NCI-H187 treated with DMSO at 0.1 percent for 48 hours (cell line): ENCODE measurements at places on chromosomes 5 and 9.

GRCh38 chr9:129414993-129415941, 205.6 kb downstream of the C9orf50 start:
- DNase-seq, result no peak

- no peak for DNase-seq
Observed at GRCh38 chr9:22469928-22470544, 23.4 kb downstream of the DMRTA1 start.

DNA sequence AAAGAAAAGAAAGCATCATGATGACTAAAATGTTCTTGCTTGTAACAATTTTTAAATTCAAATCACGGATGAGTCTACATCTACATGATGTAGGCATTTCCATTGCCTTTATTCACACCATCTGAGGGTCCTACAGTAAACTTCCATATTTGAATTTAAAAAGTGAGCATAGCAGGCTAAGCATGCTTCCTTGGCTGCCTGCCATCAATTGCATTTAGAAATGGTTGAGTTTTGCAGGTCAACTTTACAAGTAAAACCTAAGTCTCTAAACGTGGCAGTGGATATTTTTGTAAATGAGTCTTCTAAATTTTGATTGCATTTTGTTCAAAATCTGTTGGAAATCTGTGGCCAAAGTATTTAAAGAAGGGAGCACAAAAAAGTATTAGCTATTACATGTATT, 136.5 kb upstream of the PTCH1 start:
- no peak for DNase-seq

GRCh38 chr9:127588740-127589506, 23.2 kb upstream of the STXBP1 start:
- no peak for DNase-seq

- no peak for DNase-seq
Observed at GRCh38 chr5:115366223-115366622, 69.8 kb upstream of the CCDC112 start.

GRCh38 chr5:153699035-153699434, 208.6 kb downstream of the GRIA1 start:
- DNase-seq, result no peak

DNA sequence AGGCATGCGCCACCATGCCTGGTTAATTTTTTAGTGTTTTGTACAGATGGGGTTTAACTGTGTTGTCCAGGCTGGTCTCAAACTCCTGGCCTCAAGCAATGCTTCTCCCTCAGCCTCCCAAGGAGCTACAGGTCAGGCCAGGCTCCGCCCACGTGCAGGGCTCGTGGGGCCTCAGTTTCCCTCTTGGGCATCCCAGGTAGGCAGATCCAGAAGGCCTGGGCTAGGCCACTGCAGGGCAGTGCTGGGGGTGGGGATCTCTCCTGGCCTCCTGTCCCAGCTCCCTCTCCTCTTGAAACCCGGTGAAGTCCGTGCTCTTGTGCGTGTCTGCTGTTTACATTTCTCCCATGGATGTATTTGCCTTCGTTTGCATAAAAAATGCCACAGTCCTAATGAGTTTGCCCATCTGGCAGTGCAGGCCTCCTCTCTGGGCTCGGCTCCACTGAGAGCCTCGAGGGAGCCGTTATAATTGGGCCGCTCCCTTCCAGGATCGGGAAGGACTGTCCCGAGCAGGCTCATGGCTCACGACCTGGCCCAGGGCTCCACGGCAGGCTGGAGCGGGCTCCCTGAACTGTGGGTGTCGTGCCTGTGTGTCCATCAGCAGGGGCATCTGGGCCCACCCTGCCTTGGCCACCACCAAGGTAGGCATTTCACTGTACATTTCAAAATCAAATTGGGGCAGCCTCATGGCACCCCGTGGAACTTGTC, 52.6 kb upstream of the RUFY1 start:
- DNase-seq, result no peak

- DNase-seq, result no peak
Observed at GRCh38 chr5:978693-979092, 29.9 kb upstream of the NKD2 start.

- DNase-seq, result no peak
Observed at GRCh38 chr9:127219520-127219919, 45.1 kb upstream of the GARNL3 start.

DNA sequence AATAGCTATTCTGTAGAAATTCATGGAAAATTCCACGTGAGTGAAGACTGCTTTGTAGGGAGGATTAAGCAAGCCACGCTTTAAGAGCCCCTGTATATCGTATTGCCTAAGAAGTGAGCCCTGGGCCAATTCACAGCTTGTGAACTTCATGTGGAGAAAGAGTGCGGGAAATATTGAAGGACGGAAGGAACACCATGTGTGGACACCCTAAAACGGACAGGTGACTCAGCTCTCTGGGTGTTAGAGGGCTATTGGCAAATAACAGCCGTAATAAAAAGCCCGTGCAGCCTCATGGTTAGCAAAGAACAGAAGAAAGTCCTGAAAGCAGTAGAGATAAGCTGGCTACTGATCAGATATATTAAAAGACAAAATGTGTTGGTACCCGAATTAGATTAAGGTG, 26.4 kb downstream of the ZNF366 start:
- DNase-seq, result no peak

DNA sequence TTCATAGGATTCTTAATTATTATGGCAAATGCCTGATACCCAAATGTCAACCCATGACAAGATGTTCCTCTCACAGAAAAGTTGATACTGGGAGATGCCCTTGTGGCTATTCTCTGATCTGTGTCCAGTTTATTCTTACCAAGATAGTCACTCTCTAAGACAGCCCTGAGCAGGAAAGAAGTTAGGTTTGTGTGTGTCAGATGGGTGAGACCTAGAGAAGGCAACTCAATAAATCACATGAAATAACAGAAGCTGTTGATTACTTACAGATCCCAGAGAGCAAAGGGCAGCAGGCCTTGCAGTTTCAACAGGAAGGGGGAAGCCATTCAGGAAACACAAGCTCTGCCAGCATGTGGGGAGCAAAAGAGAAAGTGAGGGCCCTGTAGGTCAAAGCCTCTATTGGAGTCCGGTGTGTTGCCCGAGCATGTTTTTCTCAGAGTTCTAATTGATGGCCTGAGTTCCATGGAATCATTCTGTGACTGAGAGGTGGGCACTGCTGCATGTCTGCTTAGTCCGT, 1193.7 kb upstream of the CDH18 start:
- no peak for DNase-seq

DNA sequence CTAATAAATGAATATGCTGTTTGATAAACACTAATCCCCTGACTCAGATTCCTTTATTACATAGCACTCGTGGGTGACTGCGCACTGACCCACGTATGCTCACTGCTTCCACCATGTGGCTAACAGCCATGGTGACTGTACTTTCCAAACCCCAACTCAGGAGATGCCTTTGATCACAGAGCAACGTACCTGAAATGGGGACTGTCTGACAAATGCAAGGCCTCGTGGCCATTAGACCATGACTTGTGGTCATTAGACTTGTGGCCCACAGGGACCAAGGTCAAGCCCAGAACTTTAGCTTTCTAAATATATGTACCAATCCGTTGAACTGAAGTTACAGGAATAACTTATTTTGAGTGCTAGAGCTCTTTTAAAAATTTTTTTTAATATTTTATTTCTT, 46.6 kb downstream of the CYFIP2 start:
- no peak for DNase-seq

GRCh38 chr5:170444969-170445505, 55.9 kb upstream of the KCNMB1 start:
- DNase-seq, result no peak

DNA sequence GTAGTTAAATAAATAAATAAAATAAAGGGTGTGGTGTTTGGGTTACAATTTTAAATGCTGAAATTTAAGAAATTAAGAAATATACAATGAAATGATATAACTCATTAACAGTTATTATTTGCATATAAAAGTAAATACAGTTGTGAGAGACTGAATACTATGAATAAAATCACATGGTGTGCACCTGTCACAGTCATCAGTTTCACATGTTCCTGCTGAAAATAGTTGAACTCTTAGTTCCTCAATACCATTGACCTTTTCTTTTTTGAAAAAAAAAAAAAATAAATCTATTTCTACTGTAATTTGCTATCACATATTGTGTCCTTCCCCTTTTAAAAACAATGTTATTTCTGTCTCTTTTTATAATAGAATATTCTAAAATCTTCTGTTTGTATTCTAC, 130.9 kb upstream of the CHD1 start:
- DNase-seq, result no peak

DNA sequence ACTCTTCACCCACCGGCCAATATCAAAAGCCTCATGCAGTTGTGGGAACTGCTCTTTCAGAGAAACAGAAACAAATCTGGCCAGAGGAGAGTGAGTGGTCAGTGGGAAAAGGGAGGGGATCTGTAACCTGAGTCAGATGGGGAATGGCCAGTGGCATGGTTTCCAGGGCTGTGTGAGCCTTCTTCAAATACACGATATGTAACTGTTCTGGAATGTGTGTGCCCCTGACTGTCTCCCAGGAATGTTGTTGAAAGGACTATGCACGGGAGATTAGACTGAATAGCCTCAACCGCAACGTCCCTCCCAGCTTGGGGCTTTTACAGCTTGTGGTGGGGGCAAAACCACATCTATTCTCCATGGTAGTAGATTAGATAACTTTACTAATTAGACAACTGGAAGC, 60.8 kb downstream of the SH3TC2 start:
- DNase-seq, result no peak

GRCh38 chr5:115423541-115423940, 121.0 kb downstream of the FEM1C start:
- no peak for DNase-seq

DNA sequence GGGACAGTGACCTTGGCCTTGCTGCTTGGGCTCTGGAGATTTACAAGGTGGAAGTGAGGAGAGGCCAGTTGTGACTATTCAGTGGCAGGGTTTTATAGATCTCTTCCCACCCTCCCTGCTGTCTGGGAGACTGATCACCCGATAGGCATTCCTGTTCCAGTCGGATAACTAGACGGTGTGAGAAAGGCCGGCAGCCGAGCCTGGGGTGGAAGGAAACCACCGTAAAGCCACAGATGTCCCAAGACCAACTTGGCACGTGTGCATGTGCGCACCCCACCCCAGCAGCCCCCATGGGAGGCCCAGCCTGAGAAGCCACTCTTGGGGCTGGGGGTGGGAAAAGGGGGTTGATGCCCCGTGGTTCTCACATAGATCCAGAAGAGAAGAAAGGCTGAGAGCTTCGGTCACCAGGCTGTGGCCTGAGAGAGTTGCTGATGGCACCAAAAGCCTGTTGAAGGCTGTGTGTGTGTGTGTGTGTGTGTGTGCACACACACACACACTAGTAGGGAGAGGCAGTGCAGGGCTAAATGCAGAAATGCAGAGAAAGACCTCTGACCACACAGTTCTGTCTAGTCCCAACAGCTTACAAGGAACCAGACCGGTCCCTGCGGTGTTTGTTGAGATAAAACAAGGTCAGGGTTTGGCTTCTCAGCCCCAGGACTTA, 225.8 kb downstream of the FANCC start:
- no peak for DNase-seq

GRCh38 chr5:10708189-10708944, 52.7 kb downstream of the DAP start:
- DNase-seq, result no peak
